Activated T-cell treated with anti-CD3 and anti-CD28 coated beads, Interleukin-2, amount 50 U/mL, for 72 hours (primary cell): ENCODE measurements at places on chromosomes 12 and 14.

DNA sequence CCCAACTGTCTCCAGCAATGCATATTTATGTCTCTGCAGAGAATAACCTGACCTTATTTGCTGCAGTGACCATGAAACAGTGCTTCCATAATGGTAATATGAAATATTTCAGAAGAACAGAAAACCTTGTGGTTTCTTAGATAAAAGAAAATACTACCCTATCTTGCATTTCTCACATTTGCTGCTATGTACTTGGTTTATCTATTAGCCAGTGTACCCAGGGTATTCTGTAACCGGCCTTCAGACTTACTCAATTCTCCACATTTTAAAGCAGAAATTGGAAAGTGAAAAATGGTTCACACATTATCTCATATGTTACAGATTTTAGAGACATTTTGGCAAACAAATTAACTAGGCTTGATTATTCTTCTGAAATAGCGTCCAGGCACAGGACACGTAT is 57.9 kb upstream of the CCDC91 start:
- DNase-seq = no peak

DNA sequence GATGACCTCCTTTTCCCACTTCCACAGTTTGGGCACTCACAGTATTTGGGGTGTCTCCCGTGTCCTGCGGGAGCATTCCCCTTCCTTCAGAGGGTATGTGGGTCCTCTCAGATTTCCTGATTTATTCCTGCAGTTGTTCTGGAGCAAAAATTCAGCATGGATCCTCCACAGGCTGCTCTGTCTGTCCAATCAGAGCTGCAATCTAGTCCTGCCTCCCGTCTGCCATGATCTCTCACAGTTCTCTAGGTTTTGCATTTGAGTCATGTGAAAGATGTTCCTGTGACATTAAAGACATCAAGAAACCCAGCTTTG is 435.9 kb downstream of the TMTC2 start:
- DNase-seq = no peak

DNA sequence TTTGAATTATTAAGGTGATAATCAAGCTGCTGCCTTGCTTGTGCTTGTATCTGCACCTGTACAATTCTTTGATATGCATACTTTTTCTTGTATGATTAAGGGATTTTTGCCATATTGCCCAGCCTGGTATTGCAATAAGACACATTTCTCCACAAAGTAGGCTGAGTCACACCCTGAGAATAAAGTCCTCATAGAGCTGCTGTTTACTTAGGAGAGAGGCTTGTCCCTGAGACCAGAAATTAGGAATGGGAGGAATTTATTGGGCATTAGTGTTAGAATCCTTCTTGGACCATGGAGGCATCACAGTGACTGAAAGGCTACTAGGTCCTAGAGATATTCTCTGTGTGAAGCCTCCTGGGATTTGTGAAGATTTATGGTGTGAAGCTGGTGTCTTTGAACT is 506.8 kb upstream of the FBXO33 start:
- DNase-seq = no peak

DNA sequence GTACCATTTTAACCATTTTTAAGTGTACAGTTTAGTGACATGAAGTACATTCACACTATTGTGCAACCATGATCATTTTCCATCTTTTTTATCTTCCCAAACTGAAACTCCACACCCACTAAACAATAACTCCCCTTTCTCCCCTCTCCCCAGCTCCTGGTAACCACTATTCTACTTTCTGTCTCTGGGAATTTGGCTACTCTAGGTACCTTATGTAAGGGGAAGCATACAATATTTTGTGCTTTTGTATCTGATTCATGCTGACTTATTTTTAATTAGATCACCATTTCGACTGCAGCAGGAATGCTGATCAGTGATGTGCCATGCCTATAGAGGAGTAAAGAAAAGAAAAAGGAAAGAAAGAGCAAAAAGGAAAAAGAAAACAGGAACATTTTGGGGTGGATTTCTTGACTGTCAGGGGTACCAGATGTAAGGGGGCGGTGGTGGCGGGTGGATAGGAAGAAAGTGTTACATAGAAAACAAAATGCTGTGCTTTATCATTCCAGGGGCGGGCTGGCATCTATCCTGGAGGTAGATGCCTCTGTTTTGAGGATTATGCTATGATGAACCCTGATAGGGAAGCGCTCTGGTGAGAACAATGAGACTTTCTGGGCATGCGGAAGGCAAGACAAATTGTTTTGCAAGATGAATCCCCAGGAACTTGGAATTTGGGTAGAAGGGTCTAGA is 45.2 kb upstream of the CTDSP2 start:
- DNase-seq = no peak

DNA sequence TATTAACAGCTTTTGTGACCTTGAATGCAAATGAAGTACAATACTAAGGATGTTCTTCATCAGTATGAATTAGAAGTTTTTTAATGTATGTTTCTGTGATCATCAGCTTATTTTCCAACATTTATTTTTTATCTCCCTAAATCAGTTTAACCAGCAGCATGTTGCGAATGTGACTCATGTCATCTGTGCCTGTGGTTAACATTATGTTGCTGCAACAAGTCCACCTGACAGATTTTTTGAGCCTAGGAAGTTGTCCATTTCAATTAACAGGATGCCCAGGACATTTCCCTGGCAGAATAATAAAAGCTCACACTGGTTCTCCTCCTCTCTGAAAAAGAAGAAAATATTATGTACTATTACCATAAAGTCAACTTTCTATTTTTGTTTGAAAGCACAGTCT is 155.5 kb downstream of the SYT1 start:
- DNase-seq = no peak

GRCh38 chr12:31570880-31571279 is 20.1 kb downstream of the DENND5B start:
- DNase-seq = no peak

GRCh38 chr14:72675126-72675525 is 218.8 kb downstream of the DPF3 start:
- no peak for DNase-seq

DNA sequence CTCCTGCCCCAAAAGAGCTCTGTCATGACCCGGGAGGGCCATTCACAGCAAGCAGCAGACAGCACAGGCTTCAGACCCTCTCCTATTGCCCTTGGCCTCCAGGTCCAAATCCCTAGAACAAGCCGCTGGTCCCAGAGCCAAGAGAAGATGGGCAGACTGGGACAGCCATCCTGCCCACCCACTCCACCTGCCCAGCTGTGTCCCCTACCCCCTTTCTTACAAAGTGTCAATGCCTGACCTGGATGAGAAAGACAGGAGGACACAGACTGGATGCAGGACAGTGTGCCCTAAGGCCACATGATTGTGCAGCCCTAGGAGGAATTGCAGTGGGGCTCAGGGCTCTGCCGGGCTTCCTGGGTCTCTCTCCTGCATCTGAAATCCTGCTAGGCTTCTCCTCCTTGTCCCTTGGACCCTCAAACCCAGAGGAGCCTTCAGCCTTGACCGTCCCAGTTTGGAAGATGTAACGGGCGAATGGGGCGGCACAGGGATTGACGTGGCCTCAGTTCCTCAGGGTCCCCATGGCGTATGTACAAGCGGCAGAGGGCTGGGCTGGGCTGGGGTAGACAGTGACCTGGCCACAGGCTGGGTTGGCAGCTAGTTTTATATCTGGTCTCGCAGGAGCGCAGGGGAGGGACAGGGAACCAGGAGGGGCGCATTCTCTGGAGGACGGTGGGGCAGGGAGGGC is 27.1 kb upstream of the BCDIN3D start:
- no peak for DNase-seq

DNA sequence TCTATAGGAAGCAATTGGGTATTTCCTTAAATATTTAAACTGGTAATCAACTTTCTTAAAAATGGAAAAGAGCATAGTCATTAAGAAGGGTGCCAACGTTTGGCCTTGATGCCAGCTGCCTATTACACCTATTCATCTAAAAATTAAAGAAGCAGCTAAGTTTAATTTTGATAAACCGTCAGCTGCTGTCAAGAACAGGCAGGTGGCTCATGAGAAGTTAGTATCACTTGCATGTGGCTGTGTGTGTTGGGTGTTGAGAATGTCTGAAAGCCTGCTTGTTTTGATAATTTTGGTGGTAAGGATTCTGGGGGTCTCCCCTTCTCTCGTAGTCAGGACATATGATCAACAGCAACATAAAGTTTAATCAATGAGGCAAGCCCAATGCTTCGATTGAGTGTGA is 6.5 kb downstream of the GLRX5 start:
- DNase-seq = no peak

DNA sequence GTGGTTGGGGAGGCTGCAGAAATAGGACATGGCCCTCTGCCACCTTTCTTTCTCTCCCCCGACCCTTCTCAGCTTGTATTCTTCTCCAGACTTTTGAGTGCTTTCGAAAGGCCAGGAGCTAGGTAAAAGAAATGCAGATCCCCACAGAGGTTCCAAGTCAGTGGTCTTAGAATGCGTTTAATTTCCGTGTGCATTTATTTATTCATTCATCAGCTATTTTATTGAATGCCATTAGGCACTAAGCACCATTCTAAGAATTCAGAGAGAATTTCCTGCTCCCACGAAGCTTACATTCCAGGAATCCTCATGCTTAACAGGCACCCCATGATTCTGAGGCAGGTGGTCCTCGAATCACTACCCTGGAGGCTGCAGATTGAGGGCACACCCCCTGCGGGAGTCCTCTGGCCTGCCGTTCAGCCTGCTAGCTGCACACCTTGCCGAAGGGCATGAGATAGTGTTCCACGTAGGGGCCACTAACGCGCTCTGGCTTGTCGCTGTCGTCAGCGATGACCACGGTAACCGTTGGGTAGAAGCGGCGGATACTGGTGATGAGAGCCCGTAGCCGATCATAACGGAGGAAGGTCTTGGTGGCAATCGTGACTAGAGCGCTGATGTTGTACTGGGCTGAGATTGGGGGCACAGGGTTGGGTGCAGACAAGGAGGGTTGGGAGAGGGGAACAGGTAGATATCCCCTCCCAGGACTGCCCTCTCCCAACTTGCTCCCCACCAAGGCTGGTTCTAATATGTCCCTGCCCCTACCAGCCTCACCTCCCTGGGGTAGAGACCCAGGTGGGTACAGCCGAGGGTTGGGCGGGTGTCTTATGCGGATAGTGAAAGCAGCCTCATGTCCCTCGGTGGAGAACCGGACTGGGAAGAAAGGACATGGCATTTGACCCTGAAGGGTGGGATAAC is 4.5 kb downstream of the B4GALNT1 start:
- no peak for DNase-seq

GRCh38 chr14:102171173-102172020 is 31.7 kb downstream of the WDR20 start:
- no peak for DNase-seq

GRCh38 chr14:89628521-89628920 is 211.5 kb upstream of the FOXN3 start:
- no peak for DNase-seq

DNA sequence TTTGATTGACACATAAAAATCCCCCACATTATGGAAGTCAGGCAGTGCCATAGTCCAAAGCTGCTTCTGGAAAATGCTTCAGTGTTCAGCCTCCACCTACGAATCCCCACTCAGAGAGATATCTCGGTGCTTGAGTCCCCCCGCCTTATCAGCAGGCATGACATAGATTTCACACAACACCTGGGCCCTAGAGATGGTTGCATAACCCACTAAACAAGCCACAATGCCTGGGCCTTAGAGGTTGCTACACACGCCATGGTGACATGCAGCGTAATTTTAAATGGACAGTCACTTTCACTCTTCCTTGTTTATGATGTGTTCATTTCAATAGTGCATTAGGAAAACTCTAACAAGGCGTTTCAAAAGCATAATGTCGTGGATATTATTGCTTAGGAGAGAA is 38.0 kb downstream of the CCDC60 start:
- no peak for DNase-seq

GRCh38 chr14:36647417-36647823 is 14.2 kb upstream of the PAX9 start:
- no peak for DNase-seq

- DNase-seq = no peak
Measured at GRCh38 chr12:122943196-122943595, 23.1 kb downstream of the ABCB9 start.

- DNase-seq = no peak
Measured at GRCh38 chr14:59768855-59769375, 101.7 kb downstream of the RTN1 start.

DNA sequence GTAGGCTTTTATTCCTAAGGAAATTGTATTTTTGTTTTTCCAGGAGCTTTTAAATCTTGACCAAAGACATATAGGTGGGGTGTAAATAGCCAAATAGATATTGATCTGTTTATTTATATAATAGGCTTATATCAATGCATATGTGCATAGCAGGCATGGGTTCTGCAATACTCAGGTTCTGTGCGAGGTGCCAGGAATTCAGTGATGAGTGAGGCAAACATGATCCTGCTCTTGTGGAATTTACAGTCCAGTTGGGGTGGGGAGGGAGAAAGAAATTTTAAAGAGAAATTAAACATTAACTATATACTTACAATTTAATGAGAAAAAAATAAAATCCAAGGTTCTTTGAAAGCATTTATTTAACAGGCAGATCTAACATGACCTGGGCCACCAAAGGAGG is 160.3 kb upstream of the HIF1A start:
- no peak for DNase-seq

- DNase-seq = no peak
Measured at GRCh38 chr12:113794774-113795173, 171.4 kb downstream of the RBM19 start.

DNA sequence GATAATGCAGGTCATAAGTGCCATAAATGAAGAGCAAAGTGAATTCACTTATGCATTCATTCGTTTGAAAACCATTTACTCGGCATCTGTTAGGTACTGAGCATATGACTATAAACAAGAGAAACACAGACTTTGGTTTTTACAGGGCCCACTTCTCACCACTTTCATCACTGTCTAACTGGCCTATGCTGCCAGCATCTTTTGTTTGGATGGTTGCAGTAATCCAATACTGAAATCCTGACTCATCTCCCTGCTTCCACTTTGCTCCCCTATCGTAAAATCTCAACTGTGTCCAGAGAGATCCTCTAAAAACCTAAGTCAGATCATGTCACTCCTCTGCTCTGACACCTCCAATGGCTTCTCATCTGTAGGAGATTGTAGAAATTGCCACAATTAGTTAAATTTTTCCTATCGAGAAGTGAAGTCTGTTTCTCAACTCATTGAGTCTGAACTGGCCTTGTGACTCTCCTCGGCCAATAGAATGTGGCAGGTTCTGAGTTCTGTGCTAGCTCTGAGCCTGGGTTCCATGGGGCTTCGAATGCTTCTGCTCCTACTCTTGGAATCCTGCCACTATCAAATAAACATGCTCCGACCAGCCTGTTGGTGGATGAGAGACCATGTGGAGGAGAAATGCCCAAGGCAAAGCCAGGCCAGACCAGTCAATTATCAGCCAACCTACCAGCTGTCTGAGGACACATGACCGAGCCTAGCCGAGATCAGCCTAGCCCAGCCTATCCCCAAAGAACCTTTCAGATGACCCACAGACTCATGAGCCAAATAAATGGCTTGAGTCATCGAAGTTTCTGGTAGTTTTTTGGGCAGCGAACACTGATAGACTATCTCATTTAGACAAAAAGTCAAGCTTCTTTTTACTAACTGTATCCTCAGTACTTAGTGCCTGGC is 2.2 kb upstream of the BATF start:
- DNase-seq = no peak

GRCh38 chr12:54262403-54262925 is 17.5 kb downstream of the CBX5 start:
- no peak for DNase-seq

GRCh38 chr14:39080886-39081285 is 22.1 kb downstream of the SEC23A start:
- DNase-seq = no peak
